EL (cell line): ENCODE measurements at places on chromosomes 4 and X.

GRCh38 chrX:50707405-50707804, 106.6 kb downstream of the SHROOM4 start:
- DNase-seq, result no peak

GRCh38 chrX:31353095-31353494, 281.3 kb upstream of the FTHL17 start:
- peak; percentile 84 for DNase-seq

DNA sequence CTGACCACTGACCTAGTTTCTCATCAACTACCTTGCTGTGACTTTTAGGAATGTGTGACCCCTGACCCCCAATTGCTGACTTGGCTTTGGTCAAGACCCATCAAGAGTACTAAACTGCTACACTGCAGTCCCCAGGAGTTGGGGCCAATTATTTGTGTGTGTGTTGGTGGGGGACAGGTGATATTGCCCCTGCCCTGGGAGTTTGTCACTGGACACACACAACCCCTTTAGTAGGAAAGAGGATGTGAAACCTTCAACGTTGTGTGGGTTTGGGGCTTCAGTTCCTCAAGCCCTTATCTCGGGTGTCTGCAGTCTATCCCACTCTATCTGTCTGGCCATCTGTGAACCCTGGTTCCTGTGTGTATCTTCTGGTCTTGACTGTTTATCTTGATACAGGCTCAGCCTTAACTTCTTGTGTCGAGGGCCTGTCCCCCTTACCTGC, 6.5 kb downstream of the SASH3 start:
- no peak for DNase-seq

- DNase-seq, result peak; percentile 35
Observed at GRCh38 chr4:141540643-141541042, 95.7 kb upstream of the IL15 start.

DNA sequence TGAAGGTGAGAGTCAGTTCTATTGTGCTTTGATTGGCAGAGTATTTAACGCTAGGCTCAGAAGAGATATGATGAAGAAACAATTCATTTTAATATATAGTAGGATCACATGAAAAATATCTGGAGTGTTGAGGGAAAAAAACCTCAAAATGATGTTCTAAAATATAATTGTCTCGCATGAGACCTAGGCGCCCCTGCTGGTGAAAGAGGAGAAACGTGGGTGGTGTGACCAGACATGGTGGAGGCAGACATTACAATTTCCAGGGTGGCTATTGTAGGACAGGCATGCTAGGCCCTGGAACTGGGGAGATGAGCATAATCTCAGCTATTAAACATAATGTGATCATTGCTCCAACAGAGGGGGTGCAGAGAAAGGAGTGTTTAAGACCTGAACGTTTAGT, 210.0 kb downstream of the HS3ST1 start:
- no peak for DNase-seq

DNA sequence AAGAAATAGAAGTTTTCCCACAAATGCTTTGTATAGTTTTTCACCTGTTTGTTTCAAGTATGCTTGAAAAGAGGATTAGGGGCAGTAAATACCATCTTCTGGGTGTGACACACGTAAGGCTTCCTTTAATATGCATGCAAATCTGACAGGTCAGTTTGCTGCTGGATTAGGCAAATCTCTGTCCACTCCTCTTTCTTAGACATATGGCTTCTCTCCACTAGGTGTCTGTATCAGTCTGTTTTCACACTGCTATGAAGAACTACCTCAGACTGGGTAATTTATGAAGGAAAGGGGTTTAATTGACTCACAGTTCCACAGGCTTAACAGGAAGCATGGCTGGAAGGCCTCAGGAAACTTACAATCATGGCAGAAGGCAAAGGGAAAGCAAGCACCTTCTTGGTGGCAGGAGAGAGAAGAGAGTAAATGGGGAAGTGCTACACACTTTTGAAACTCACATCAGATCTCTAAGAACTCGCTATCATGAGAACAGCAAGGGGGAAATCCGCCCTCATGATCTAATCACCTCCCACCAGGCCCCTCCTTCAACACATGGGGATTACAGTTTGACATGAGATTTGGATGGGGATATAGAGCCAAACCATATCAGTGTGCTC, 66.9 kb downstream of the TAB3 start:
- DNase-seq, result peak; percentile 4

DNA sequence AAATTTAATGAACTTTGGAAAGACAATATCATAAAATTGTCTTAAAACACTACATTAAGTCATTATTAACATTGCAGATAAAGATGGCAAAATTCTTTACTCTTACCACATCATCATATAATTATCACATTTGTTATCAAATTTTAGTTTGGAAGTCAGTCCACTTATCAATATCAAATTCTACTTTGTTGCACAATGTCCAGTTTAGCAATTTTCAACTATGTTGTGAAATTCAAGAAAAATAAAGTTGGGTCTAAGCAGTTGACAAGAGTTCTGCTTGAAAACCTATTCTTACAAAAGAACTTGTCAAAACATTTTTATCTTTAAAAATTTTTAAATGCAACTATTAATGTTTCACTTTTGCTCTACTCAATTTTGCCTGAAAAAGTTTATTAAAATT, 44.7 kb upstream of the TET2 start:
- DNase-seq, result no peak

- DNase-seq, result no peak
Observed at GRCh38 chrX:32987142-32987541, 224.2 kb downstream of the DMD start.

- DNase-seq, result no peak
Observed at GRCh38 chr4:833156-833555, 7.2 kb upstream of the CPLX1 start.
